ENCODE measurements at places on chromosomes 5 and 9.

DNA sequence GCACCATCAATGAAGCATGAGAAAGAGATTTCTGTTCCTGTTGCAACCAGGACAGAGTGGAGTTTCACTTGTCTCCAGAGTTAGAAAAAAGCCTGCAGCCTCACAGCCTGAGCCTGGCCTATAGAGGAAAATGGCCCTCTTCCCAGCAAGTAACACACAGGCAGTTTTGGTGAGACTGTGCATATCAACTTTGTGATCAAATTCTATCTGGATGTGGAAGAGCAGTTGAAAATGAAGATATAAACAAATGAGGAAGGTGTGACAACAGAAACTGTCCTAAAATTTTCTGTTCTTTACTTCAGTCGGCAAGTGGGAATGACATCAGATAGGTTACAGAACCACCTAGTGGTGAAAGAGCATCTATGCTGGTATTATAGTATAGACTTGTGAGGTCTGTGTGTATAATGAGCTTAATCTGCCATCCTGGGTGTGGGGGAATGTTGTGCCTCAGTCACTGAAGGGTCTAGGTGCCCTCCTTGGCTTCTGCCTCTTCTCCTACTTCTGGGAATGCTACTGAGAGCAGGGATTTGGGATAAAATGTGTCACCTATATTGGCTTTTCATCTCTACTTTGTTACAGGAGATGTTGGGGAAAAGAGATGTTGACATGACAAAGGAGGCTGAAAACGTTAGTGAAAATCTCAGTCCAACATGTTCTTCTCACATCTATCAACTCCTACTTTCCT, 28.2 kb downstream of the YIPF5 start:
- DNase-seq, result no peak

GRCh38 chr9:30995956-30996738, 1388.3 kb upstream of the ACO1 start:
- DNase-seq, result no peak

- DNase-seq, result no peak
These were observed 113.4 kb downstream of the CMYA5 start for GRCh38 chr5:79803007-79803406.

DNA sequence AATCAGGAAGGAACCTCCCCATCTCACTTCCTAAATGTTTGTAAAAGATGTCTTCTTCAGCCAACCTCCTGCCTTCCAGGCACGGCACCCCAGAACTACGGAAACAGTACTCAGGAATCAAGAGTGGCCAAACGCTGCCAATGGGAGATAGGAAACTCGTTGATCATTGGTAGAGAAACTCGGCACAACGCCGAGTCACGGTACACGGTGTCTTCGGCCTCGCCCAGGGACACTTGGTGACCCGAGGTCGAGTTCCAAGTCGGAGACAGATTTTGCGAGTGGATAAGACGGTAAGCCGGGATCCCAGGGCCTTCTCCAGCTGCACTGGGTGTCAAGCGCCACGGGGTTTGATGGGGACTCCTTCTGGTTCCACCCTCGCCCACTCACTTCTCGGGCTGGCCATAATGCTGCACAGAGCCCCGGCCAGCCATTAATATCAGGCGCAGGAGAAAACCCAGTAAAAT, 343 bp downstream of the KIAA0825 start:
- no peak for DNase-seq

DNA sequence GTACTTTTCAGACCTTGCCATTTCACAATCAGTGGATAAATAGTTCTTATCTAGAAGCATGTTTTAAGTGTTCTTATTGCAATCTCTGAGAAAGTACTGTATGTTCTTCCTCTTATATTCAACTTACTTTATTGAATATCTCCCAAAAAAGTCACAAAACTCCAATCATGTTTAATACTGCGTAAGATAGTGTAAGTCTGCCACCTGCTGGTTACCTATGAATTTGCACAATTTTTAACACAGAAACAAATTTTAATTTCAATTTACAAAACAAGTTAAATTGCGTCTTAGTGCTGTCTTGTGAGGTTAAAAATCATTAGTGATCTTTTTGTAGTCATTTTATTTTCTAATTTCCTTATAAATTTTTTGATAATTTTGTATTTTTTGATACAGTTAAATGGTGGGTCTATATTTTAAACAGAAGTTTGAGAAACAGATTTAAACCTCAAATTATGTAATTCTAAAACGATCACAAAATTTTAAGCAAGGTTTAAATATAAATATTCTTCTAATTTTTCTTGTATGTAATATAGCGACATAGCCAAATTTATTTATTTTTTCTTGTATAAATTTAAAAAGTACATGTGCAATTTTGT, 115.8 kb downstream of the EMB start:
- no peak for DNase-seq

GRCh38 chr5:127011961-127012644, 18.3 kb downstream of the MARCHF3 start:
- DNase-seq, result no peak

GRCh38 chr9:4010309-4010708, 289.6 kb downstream of the GLIS3 start:
- no peak for DNase-seq

- DNase-seq, result peak; percentile 42
These were observed 15.7 kb downstream of the SQSTM1 start for GRCh38 chr5:179836225-179837019.

GRCh38 chr5:68049053-68049713, 166.4 kb upstream of the PIK3R1 start:
- no peak for DNase-seq

DNA sequence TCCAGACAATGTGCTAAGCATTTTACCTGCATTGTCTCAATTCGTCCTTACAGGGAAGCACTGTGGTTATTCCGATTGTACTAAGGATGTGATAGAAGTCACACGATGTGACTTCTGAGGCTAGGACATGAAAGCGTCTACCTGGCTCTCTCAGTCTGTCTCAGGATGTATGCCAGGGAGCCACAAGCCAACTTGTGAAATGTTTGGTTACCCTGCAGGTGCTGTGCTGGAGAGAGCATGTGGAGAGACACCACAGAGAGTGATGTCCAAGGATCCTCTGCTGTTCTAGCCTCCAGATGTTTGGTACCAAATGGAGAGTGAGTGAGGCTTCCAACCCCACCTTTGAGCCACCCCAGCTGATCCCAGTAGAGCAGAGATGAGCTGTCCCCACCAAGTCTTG, 120.1 kb upstream of the IL12B start:
- no peak for DNase-seq

DNA sequence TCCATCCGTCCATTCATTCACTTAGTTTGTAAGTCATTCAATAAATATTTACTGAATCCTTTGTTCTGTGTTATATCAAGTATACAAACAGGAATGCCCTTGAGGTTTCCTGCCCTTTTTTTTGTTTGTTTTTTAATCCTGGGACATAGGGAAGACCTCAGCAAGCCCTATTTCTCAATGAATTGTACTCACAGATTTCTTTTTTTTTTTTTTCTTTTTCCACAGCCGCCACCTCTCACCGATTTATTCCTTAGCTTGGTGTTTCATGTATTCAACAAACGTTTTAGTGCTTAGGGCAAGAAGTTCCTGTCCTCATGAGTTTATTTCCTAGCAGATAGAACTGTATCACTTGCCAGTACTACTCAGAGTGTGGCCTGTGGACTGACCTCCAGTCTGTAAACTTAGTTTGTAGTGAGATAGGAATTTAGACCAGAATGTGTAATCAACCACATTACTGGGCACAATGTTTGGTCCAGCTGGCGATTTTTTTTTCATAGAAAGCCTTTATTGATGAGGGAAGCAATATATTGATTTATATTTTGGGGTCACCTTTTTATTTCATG, 35.4 kb upstream of the C5orf47 start:
- no peak for DNase-seq

- DNase-seq, result no peak
These were observed 349.1 kb upstream of the DAP start for GRCh38 chr5:11110128-11110527.
